ENCODE measurements at places on chromosomes 16 and 17.

DNA sequence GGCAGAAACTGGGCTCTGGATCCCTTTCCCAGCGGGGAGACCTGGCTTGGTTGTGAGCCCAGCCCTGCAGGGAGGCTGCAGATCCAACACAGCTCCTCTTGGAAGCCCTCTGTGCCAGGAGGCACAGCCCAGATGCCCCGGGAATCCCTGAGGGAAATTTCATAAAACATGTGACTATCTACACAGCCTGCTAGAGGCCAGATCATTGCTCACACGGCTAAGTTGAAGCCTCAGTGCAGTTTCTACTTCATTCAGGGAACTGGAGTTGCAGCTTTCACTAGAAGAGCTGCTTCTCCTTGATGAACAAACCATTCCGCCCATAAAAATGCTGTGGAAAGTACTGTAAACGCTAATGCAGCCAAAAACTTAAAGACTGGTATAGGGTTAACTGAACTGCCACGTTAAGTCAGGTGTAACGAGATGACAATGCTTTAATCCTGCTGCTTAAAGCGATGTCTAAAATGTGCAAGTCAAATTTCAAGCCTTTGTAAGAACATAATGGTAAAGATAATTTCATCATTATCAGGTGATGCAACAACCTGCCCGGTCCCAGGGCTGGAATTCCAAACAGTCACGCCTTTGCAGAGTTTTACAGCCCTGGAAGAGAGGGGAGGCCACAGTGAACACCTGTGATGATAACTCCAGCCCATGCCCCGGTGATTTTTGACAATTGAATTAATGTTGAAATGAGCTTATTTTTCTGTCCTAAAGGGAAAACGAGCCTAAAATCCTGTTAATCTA is 172.5 kb downstream of the ZFHX3 start:
- DNase-seq = no peak

DNA sequence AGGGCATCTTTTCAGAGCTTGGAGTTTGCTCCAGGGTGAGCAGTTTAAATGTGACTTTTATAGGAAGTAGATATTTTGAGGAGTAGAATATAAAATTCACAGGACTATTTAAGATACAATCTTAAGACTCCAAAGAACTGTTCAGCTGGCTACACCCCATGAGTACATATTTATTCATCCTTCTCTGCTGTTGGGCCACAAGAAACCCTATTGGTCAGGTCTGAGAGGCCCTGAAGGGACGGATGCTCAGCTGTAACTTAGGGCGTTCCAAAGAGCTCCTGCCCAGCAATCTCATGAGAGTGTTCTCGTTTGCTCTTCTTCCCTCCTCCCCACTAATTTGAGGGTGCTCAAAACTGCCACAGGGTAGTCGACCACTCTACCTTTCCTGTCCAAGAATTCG is 7.3 kb downstream of the ST6GALNAC2 start:
- DNase-seq = no peak

- DNase-seq = no peak
These were observed 75.7 kb upstream of the NKD1 start for GRCh38 chr16:50472472-50472871.

DNA sequence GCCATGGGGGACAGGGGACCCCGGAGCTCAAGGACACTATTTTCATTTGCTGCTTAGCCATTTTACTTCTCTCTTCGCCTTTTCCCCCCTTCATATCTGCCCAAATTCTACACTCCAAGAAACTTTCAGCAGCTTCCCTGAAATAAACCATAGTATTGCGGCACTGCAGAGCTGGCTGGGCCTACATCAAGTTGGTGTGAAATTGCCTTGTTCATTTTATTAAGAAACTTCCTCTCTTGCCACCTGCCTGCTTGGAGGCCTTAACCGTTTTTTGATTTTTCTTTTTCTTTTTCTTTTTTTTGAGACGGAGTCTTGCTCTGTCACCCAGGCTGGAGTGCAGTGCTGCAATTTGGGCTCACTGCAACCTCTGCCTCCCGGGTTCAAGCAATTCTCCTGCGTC is 7.4 kb upstream of the CPNE2 start:
- DNase-seq = no peak

- no peak for DNase-seq
These were observed 7.7 kb downstream of the NKIRAS2 start for GRCh38 chr17:42027590-42027889.

- DNase-seq = no peak
These were observed 92.9 kb downstream of the RGS9 start for GRCh38 chr17:65230040-65230439.

DNA sequence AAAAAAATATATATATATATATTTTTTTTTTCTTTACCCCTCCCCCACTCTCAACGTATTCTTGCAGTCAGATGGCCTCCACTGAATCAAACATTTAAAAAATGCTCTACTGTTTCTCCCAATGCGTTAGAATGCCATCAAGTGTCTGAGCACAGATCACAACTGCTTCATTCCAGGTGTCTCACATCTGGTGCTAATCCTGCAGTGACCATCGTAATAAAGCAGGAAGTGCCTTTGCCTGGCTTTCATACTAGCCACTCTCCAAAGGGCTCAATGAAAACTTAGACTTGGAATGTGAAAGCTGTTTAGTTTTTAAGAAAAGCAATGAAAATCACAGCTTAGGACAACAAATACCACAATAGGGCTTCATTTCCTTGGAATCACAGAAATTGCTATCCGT is 37.2 kb downstream of the SKAP1 start:
- DNase-seq = no peak

- DNase-seq = peak; percentile 68
These were observed 650 bp downstream of the ATP6V0A1 start for GRCh38 chr17:42459256-42459800.

- DNase-seq = no peak
These were observed 453.8 kb upstream of the HSBP1 start for GRCh38 chr16:83354015-83354414.

GRCh38 chr16:69845181-69845580 is 83.0 kb downstream of the WWP2 start:
- no peak for DNase-seq

DNA sequence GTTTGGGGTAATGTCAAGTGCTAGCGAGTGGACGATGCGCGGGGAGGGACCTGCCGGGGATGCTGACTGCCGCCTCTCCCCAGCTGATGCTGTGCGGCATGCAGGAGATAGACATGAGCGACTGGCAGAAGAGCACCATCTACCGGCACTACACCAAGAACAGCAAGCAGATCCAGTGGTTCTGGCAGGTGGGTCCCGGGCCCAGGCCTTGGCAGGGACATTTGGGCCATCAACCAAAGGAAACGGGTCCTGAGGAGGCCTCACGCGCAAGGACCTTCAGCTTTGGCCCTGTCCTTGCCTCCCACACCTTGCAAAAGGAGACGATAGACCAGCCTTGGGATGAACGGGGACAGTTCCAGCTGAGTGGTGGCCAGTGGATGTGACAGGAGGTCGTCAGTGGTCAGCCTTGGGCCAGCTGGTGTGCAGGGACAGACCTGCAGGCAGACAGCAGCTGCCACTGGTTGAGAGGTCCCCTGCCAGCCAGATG is 13.6 kb upstream of the CLEC18A start:
- peak; percentile 62 for DNase-seq

GRCh38 chr17:57586742-57587141 is 158.4 kb downstream of the CCDC182 start:
- no peak for DNase-seq

GRCh38 chr16:22634954-22635353 is 124.3 kb downstream of the NPIPB5 start:
- no peak for DNase-seq

DNA sequence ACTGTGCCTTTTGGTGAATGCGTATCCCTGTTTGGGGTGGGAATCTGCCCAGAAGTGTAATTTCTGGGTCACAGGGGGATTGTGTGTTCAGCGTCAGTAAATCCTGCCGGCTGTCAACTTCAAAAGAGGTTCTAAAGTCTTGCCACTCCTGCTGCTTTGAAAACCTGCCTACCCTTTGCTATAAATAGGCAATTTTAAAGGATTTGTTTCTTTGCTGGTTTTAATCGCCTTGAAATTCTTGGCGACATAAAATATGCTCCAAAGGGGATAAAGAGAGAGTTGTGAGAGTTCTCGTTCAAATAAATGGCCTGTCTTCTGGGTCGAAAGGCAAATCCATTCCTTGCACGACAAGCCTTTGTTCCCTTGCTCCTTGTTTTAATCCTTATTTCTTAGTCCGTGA is 143.4 kb downstream of the IRF8 start:
- DNase-seq = no peak

DNA sequence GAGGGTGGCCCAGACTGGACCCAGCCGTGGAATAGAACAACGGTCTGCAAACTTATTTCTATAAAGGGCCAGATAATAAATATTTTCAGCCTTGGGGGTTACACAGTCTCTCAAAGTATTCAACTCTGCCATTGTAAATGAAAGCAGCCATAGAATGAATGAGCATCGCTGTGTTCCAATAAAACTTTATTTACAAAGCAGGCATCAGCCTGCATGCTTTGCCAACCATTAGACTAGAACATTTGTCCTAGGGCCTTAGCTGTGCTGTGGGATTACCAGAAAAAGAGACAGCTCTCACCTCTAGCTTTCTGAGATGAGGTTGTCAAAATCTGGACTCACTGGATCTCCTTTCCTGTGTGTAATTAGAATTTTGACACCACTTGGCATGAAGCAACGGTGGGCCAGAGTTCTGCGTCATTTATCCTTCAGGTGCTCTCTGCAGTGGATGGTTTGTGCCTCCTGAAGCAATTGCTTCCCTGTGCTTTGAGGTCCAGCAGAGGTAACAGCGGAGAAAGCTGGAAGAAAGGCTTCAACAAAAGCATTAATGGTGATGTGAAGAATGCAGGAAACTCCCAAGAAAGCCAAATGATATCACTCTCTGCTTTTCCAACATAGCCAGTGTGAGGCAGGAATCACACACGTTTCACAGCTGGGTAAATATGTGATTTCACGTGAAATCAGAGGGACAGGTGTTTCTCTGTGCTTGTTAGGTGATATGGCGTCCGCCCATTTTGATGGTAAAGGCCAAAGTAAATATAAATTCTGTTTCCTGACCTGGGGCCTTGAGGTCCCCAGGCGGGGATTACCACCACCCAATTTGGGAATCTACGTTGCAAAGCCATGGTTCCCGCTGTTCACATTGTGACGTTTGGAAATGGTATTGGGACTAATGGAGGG is 148.4 kb downstream of the PITPNC1 start:
- no peak for DNase-seq

DNA sequence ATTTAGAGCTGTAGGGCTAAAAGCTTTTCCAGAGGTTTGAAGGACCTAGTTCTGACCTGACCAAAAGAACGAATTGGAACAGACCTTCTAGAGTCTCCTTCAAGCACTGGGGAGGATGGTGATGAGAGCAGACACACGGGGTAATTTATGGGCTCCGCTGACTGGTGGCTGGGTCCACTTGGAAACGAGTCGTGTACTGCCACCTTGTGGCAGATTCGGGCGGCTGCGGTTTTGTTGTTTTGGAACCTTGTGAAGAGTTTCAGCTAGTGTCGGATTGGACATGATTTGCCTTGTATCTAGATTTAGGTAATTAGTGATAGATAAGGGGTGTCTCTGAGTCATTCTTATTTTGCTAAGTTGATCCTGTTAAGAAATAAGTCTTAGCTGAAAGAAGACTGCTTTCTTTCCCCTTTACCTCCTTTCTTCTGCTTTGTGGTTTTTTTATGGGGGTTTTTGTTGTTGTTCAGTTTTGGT is 98.9 kb downstream of the AATF start:
- peak; percentile 82 for DNase-seq

GRCh38 chr16:86217891-86218270 is 292.4 kb upstream of the FOXF1 start:
- no peak for DNase-seq

- DNase-seq = no peak
These were observed 22.6 kb downstream of the GJD3 start for GRCh38 chr17:40341808-40342503.

DNA sequence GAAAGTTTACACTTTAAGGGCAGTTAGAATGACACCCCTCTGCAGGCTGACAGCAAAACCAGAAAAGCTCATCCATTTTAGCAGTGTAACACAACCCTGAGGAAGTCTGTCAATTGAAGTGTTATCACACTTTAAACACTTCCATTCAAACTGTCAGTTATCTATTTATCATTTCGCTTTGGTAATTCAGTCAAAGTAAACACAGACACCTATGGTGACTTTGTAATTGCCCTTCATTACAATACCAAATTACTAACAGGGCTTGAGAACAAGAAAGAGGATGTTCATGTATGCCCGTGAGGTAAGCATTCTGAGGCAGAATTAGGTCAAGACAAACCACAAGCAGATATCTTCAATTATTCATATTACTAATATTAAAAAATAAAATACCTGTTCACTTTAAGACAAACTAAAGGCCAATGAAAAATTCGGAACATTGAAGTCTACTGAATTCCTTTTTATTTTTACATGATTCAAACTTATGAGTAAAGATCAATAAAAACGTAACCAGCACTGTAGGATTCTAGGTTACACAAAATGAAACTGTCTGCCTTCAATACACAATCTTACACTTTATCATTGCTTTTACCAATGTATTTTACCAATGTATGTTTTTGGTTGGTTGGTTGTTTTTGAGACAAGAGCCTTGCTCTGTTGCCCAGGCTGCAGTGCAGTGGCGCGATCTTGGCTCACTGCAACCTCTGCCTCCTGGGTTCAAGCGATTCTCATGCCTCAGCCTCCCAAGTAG is 57.1 kb downstream of the BRIP1 start:
- no peak for DNase-seq

DNA sequence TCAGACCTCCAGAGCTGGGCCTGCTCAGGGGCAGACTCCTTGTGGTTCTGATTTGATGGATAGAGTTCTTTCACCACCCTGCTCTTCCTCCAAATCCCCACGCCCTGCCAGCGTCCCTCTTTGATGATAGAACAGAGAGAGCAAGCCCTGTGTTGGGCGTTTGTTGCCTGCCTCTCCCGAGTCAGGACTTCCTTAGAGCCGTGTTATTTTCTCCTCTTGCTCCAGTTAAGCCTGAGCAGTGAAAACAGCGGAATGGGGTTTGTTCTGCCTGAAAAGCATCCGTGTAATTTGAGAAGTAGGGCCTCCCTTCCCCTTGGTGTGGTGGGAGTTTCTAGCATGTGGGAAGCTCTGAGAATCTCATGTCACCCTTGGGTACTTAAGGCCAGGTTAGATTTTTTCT is 22.1 kb downstream of the TMEM94 start:
- peak; percentile 31 for DNase-seq

DNA sequence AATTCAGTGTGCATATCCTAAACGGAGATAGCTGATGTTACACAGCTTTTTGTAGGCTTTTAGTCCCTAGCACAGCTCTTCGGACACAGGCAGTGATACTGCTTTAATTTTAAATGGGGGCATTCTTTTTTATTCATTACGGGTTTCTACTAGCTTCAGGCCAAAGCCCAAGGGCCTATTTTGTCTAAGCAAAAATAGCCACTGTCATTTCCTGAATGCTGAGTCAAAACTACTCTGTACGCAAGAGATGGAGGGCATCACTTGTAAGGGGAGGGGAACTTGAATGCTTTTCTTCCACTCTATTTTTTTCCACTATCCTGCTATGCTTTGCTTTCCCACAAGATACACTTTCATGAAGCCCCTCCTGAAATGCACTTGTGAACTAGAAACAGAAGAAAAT is 360.7 kb downstream of the PMP22 start:
- DNase-seq = no peak

- DNase-seq = no peak
These were observed 235.8 kb upstream of the CDH8 start for GRCh38 chr16:62272035-62272434.

Measured in putamen (tissue), 1 donor.